ENCODE measurements at places on chromosomes 5 and 9.

DNA sequence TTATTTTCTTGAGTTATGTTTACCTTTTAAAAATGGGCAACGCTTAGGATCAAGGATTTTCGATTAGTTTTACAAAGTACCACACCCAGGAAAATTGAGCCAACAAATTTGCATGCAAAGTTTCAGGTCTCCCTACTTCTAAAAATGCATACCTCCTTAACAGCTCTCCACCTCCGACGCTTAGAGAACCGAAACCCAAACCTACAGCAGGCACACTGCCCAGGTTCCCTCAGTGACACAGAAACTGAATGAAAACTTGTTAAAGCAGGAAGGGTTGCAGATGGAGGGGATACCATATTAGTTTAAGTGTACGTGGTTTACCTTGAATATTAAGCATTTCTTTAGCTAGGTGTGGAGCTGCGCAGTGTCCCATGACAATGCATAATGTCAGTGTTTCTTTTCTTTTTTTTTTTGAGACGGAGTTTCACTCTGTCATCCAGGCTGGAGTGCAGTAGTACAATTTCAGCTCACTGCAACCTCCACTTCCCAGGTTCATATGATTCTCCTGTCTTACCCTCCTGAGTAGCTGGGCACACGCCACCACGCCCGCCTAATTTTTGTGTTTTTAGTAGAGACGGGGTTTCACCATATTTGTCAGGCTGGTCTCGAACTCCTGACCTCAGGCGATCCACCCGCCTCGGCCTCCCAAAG, 1.6 kb upstream of the SUB1 start:
- peak; percentile 18 for DNase-seq

GRCh38 chr5:150350524-150351344, 6.8 kb upstream of the TCOF1 start:
- DNase-seq, result no peak

DNA sequence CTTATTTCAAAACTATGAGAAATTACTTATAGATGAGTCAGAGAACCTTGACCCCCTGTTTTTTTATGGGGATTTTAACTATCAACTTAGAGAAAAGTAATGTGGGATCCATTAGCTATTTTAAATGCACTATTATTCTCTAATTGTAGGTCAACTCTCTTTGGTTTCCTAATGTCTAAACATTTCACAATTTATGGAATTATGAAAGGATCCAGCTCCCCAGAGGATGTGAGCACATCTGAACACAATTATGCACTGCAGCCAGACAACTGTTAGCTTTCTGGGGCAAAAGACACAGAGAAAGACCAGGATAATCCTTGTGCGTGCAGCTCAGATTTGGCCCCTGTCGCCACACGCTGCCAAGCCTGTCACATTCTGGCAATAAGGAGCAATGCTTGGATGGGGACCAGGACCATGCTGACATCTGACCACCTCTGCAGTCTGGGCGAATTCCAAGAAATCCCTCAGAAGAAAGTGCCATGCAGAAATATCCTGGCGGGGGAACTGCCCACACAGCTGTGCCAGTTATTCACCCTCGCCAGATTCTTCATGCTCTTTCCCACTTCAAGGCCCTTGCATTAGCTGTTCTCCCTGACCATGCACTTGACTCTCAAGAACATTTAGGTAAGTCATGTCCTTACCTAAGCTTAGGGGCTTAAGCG, 22.2 kb upstream of the CMBL start:
- DNase-seq, result no peak

DNA sequence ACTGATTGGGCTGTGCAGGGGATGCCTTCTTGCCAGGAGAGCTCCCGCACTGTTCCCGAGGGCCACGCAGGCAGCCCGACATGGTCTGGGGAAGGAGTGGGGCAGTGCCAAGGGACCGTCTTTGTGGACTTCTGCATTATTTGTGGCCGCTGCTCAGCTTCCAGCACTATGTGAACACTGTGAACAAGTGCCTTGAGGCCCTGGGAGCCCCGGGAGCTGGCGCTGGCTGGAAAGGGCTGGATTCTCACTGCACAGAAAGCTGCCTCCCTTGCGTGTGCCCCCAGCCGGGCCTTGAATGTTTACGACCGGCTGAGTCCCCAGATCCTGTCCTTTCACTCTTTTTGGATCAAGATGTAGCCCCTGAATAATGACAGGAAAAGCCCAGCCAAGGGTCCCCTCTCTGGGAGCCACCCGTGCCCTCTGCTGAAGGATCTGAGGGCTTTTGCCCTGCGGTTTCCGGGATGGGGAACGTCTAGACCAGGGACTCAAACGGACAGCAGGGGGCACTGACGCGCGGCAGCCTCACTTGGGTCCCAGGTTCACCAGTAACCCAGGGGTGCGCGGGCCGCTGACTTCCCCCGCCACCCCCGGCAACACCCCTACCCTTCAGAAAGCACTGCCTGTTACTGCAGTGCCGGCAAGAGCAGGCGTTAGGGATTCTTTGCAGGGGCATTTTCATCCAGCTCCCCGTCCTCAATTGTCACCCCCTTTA, 98.9 kb upstream of the FCN2 start:
- no peak for DNase-seq

- no peak for DNase-seq
Measured at GRCh38 chr9:124300312-124300711, 42.6 kb downstream of the NEK6 start.

DNA sequence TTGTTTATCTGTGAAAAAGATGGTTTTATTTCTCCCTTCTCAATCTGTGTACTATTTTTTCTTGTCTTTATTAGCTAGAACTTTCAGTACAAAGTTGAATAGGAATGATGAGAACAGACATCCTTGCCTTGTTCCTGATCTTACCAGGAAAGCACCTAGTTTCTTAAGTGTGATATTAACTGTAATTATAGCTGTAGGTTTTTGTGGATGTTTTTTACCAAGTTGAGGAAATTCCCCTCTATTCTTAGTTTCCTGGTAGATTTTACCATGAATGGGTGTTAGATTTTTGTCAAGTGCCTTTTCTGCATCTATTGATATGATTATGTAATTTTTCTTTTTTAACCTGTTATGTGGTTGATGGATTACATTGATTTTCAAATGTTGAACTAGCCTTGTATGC, 68.7 kb downstream of the KCNN2 start:
- DNase-seq, result no peak

DNA sequence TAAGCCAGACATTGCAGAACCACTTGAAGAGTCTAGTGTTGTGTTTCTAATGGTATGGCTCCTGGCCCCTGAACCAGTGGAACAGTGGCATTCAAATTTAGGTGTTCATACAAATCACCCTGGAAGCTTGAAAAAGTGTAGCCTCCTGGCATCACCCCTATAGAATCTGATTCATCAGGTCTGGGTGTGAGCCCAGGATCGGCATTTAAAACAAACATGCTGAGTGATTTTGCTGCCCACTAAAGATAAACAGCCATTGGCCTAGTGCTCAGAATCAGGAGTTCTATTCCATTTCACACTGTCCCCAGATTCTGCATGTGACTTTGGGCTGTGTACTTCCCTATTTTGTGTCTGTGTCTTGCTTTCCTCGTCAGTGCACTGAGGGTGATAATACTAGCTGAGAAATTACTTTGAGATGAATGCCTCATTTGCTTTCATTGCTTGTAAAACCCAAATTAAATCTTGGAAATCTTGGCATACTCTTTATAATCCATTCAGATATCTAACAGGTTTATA, 241.5 kb upstream of the CLINT1 start:
- DNase-seq, result no peak

DNA sequence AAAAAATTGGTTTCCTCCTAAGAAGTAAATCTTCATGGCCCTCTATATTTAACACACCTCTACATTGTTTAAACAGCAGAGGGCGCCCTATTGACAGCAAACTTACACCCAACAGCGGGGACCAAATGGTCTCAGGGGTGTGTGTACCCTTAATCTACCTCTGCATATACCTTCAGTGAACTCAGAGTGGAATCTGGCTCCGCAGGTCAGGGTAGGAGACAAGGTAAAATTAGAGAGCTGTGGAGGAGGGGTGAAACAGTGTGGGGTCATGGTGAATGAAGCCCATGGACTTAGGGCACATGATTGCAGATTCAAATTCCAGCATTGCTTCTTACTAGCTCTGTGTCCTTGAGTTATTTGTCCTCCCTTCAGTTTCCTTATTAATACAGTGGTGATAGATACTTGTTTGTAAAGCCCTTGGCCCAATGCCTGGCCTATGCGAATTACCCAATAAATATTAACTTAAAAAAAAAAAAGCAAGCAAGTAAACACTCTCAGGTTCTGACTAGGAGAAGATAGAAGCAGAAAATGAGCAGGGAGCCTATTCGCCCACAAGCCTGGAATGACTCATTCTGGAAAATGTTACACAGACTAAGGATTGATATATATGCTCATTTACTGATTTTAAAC, 122.9 kb downstream of the CAVIN4 start:
- DNase-seq, result no peak

DNA sequence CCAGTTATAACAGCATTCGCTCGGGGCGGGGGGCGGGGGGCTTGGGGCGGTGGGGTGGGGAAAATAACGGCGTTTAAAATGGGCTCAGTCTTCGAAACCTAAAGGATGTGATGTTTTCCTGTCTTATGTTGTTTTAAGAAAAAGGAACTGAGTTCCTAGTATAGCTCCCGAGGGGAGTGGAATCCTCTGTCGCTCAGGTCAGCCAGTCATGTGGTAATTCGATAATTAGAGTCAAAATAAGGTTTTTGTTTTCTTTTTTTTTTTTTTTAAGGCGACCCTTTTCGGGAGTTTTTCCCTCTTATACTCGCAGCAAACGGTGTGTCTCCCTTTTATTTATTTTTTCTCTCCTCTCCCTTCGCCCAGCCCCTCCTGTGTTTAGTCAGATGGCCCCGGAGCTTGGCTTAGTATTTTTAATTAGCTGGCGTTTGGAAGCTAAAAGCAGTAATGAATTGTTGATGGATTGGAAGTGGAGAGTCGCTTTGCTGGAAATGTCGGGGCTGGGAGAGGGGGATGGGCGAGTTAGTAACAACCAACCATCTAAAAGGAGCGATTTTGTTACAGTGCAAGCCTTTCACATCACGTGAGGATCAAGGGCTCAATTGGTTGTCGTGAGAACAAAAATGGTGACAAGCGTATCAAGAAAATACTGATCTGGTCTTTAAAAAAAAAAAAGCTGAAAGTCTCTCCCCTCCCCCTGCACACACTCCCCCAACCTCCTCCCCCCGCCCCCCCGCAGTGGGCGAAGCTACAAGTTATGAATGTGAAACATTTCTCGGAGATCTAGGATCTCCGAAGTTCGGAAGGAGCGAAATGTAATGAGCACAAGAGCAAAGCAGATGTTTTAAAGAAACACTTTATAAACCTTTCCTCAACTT, 714 bp upstream of the ZNF608 start:
- DNase-seq, result no peak

GRCh38 chr9:127133739-127134167, 11.3 kb upstream of the ANGPTL2 start:
- DNase-seq, result no peak

DNA sequence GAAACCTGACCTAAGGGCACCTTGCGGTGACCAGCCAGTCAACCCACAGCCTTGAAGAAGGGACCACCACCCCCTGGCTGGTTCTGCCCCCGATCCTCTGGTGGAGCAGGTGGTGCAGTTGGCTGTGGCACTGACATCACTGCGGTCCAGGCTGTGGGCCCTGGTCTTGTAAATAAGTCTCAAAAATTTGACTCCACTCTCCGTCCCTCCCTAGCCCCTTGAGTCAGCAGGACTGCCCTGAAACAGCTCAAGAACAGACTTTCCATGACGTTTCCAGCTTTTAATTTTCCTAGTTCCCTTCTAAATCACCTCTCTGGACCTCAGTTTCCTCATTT, 134.8 kb upstream of the BOD1 start:
- no peak for DNase-seq

DNA sequence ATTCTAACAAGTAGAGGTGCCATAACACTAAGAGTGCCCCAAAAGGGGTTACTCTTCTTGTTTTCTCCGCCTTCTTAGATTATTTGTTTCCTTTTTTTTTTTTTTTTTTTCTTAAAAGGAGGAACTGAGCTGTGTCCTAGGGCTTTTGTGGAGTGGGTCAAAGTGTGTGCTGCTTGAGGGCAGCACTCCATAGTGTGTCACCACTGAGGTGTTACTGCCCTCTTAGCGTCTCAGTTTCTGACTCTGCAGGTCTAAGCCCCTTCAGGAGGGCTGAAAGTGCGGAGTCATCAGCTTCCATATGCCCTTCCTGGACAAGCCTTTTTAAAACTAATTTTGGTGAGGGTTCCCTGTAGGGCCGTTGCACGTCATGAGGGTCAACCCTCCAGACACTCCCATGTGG, 12.6 kb upstream of the NANS start:
- no peak for DNase-seq

- DNase-seq, result no peak
Measured at GRCh38 chr9:97550386-97550785, 48.9 kb downstream of the TMOD1 start.

- no peak for DNase-seq
Measured at GRCh38 chr9:78775696-78776295, 478.9 kb downstream of the PSAT1 start.

- no peak for DNase-seq
Measured at GRCh38 chr5:140341591-140341990, 4.8 kb downstream of the HBEGF start.

- no peak for DNase-seq
Measured at GRCh38 chr5:141958546-141959172, 657 bp upstream of the PCDH12 start.

- DNase-seq, result no peak
Measured at GRCh38 chr5:40446910-40447309, 232.8 kb upstream of the PTGER4 start.

GRCh38 chr9:4397917-4398316, 92.4 kb upstream of the SLC1A1 start:
- no peak for DNase-seq

GRCh38 chr9:114149765-114150340, 5.5 kb upstream of the COL27A1 start:
- no peak for DNase-seq

DNA sequence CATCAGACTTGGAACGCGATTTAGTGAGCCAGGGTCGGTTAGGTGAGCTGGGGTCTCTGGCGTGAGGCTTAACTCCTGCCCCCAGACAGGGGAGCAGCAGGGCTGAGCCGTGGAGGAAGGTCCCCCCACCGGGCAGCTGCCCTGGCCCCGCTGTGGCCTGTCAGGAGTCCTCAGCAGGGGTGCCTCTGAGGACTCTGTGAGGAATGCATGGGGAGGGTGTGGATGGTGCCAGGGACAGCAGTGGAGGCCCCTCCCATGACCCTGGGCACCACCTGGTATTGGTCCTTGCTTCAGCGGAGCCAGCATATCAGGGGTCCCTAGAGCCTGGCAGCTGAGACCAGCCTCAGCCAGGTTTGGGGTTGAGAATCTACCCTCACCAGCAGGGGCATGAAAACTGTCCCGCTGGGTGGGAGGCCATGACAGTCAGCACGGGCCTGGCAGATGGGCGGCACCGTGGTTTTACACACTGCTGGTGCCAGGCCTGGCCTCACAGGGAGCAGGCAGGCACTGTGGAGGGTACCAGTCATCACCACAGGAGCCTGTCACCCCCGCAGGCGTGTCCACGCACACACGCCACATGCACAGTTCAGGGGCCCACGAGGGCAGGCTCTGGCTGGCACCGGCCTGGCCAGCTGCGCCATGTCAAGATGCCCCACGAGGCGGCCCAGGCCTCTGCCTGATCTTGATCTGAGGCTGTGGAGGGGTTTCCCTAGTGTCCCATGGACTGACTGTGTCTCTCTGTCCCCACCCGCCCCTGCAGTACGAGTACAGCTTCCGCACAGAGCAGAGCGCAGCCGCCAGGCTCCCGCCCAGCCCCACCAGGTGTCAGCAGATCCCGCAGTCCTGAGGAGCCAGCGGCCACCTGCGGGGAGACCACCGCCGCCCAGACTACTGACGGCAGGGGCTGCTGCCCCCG, 111.1 kb upstream of the LMX1B start:
- no peak for DNase-seq

- no peak for DNase-seq
Measured at GRCh38 chr5:179198825-179199224, 138.7 kb downstream of the ZNF354C start.
